ENCODE measurements at places on chromosomes 5 and 9.

GRCh38 chr9:7456377-7456776, 343.2 kb downstream of the DMAC1 start:
- DNase-seq, result no peak

GRCh38 chr5:167937635-167937998, 353.8 kb upstream of the WWC1 start:
- no peak for DNase-seq

GRCh38 chr5:61409568-61409967, 77.5 kb downstream of the ZSWIM6 start:
- no peak for DNase-seq

GRCh38 chr5:82815871-82816270, 261.3 kb downstream of the TMEM167A start:
- no peak for DNase-seq

- no peak for DNase-seq
Observed at GRCh38 chr5:38796742-38797108, 49.1 kb upstream of the OSMR start.

GRCh38 chr5:39670391-39670790, 245.6 kb upstream of the DAB2 start:
- no peak for DNase-seq

DNA sequence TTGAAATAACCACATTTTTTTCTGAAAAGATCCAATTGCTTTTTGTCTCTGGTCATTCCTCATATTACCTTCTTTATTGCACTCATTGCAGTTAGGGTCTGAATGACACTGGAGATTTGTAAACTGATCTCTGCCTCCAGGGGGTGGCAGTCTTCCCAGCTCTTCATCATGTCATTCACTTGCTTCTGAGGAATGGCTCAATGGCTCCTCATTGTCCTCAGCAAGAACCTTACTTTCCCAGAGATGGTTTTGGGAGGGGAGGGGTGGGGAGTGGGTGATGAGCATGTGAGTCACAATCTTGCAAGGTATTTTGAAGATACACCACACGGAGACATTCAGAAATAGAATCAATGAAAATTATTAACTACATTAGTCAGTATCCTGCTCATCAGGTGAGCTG, 159.8 kb upstream of the GAS1 start:
- no peak for DNase-seq

DNA sequence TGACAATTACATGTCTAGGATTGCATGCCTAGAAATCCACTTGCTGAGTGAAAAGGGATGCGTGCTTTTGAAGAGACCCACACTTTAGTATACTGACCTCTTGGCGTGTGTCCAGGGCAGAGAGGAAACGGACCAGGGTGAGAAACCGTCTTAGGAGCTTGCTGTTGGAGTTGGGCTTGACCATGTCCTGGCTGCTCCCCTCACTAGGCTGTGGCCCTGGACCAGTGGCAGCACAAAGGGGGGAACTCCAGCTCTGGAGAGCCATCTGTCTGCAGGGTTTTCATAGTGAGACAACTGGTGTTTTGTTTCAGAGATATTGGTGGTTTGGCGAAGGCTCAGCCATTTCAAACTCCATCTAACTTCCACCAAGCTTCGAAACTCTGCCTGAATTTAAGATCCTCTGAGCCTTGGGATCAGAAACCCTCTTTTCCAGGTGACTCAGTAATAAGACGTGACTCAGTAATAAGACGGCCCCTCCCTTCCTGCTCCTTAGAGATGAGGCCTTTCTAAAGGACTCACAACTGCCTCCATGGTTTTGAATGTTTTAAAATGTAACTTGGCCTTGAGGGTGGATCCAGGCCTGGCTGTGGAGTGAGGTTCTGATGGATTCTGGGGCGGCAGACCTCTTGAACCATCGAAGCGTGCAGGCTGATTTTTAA, 165.8 kb downstream of the MELK start:
- no peak for DNase-seq

DNA sequence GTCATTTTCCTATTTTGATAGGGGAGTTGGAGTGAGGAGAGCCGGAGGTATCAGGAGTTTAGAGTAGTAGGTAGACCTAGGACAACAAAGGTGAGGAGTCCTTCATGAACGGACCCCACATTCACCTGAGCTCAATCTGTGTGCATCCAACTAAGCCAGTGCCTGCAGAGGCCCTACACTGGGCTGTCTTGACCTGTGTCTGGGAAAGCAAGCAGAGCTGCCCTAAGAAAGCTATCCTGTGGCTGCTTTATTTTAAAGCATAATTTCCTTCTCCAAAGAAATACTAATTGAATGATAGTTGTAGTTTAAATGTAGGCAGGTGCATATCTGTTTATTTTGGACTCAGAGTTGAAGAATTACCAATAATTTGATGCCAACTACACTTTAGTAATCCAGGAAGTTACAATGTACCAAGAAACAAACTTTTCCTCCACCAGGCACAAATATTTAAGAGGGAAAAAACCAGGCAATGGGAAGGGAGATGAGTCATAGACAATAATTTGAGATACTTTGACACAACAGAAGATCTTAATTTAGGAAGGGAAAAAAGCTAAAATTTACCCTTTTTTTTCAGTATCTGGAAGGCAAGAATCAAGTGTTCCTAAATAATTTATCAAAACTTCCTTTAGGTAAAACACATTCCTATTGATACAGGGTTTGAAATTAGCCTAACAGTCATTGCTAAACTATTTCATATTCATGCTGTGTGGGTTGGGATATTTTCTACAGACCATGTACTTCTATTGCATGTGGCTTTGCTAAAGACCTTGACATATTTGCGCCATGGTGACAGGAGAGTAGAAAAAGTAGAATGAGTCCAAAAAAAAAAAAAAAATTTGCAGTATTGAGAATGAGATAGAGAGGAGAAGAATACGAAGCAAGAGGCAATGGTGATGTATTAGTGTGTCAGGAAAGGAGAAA, 376.6 kb upstream of the TUSC1 start:
- no peak for DNase-seq

- no peak for DNase-seq
Observed at GRCh38 chr5:82594097-82594496, 315.9 kb upstream of the RPS23 start.

- DNase-seq, result no peak
Observed at GRCh38 chr9:7979611-7980010, 180.0 kb upstream of the DMAC1 start.

DNA sequence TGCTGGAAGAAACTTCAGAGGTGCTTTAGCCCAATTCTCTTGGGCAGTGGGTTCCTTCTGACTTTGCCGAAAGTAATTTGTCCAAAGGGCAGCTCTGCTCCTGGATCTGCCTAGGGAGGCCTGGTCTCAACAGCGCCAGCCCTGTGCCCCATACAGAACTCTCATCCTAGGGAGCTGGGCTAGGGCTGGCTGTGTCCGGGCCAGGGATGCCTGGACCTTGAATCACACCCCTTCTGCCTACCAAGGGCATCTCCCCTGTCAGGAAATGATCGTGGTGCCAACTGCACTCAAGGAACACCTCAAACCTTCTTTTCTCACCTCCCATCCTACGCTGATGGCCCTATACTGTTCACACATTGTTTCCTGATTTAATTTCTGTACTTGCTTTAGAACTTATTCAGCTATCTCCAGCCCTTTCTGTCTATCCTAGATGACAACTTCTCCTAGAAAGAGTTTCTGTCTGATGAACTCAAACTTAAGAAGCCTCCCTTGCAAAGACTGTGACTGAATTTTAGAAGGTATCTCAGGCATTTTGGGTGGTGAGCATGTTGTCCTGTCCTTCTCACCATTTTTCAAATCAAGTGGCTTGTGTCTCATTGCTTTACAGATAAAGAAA, 37.4 kb upstream of the NFIB start:
- no peak for DNase-seq

GRCh38 chr9:88991066-88992034, at the start of gene S1PR3:
Gene S1PR3, plus strand, starts transcription at chr9:88991468. Its CDS starts 9,733 bp downstream, at chr9:89001201.
- no peak for DNase-seq

DNA sequence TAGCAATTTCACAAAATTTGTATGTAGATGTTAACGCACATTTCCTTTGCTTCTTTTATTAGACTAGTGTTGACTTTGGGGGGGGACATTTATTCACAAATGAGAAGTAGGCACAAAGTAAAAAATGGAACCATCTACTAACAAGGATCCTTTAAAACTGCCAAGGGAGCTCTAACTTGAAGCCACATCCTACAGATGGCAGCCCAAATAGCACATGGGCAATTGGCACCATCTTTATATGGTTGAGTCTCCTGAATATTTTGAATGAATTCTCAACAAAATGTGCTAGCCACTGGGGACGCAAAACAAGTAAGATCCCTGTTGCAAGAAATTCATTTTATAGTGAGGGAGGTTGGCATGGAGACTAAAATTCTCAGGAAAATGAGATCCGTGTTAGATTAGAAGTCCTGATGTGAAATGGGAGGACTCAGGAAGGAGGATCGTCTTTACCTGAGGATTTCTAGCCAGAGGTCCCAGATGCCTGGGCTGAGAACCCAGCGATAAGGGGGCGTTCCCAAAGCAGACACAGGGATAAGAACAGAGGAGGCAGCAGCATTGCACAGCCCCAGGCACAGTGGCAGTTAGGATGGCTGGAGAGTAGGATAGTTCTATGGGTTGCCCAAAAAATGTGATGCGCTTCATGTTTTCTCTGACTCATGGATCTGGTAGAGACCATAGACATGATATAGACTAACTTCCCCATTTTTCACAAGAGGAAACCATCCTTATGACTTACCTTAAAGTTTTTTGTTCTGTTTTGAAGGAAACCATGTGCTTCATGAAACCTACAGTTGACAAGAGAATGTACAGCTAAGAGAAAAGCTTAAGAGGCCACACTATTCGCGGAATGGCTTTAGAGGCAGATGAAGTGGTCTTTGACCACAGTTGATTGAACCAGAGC, 37.4 kb downstream of the C9orf152 start:
- DNase-seq, result no peak

GRCh38 chr9:136525841-136526499, 19.9 kb downstream of the NOTCH1 start:
- no peak for DNase-seq

- DNase-seq, result no peak
Observed at GRCh38 chr9:7139886-7140285, 382.1 kb downstream of the KDM4C start.

DNA sequence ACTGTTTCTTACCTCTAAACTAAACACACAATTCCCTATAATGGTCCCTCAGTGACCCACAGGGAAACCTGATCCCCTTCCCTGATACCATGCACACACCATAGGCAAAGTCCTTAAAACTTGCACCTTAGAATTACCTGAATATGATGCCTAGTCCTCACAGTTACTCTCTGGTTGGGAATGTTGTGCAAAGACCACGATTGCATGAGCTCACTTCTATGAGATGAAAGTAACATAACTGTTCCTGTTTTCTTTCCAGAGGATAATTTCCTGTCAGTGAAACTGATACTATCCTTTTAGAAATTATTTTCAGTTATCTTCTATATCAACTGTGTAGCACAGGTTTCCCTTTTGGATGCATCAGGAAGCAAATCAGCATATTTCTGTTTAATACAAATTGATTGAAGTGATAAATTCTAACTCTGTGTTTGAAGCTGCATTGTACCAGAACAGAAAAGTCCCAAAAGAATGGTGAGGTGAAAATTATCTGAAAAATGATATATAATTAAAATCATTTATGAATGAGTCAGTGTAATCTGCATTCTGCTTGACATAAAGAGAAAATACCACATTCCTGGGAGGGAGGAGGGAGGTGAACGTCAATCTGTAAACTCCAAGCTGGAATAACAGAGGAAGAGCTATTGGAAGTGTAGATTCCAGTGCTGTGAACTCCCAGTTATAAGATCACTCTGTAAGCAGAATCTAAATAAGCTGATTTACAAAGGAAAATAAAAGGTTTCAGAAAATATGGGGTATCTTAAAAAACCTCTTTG, 51.2 kb upstream of the TNFAIP8 start:
- no peak for DNase-seq

GRCh38 chr5:6587171-6587570, 45.7 kb downstream of the NSUN2 start:
- no peak for DNase-seq

- no peak for DNase-seq
Observed at GRCh38 chr9:121742923-121743322, 91.5 kb downstream of the DAB2IP start.

- no peak for DNase-seq
Observed at GRCh38 chr9:110152704-110153374, 55.1 kb downstream of the C9orf152 start.

DNA sequence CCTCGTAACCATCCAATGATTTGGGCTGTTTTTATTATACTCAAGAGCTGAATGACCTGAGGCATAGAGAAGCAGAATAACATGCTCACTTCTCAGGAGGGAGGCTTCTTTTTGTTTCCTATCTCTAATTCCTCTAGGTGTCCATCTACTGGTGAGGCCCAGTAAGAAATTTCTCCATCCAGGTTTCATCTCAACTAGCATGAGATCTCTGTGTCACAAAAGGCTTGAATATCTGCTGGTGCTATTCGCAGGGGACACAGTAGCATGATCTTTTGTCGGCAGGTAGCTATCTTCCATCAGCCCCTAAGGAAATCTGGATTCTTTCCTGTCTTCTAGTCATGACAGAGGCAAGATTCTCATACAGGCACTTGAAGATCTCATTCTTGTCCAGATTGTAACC, 8.9 kb downstream of the IFNE start:
- DNase-seq, result no peak

DNA sequence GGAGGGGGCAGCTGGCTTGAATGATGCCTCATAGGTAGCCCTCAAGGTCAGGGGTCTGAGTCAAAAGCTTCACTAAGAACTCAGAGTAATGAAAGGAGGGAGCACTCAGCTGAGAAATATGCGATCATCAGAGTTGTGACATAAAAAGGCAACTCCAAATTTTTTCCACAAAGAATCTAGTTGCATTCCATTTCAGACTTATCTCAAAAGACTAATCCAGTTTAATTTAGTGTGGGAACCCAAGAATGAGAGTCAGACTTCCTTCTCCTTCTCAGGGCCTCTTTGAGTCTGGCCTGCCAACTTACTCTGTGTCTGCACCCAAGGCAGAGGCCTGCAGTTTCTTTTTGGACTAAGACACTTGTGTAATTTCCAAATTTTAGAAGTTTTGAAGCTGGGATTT, 34.7 kb downstream of the GABRP start:
- no peak for DNase-seq

- DNase-seq, result no peak
Observed at GRCh38 chr9:132169672-132170392, 8.0 kb downstream of the NTNG2 start.

GRCh38 chr5:150120062-150120441, 33.7 kb upstream of the CSF1R start:
- no peak for DNase-seq

Data from SIG-M5 (cell line).